ENCODE measurements at places on chromosomes 6 and 20.
A peak's percentile ranks its signal among the peaks of the same experiment; 100 is the strongest.

- DNase-seq = no peak
These were observed 149.9 kb upstream of the UST start for GRCh38 chr6:148596891-148597455.

DNA sequence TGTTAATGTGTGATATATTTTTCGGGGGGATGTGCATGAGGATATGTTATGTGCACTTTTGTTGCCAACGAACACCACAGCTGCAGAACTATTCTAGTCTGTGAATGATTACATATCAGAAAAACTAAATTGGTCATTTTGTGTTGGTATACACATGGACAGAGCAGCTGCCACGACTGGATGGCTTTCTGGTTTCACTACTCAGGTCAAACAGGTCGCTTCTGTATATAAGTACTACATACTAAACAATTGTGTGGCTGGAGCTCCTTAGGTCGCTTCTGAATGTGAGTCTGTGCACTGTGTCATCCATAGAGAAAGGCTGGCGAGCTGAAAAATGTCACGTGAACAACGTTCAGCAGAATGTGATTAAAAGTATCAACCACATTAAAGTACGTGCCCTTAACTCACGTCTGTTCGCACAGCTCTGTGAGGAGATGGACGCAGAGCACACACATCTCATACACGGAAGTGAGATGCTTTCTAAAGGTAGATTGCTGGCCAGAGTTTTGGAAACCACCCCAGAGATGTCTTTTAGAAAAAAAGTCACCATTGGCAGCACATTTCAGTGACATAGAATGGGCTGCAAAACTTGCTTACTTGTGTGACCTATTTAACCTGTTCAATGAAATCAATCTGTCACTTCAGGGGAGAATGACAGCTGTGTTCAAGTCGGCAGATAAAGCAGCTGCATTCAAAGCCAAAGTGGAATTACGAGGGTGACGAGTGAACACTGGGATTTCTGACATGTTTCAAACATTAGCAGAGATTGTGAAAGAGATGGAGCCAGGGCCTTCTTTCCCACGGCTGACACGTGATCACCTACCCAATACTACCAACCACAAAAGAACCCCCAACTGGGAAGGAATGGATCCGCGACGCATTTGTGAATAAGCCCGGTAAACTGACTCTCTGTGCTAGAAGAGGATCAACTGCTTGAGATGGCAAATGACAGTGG is 176.6 kb downstream of the PDE10A start:
- DNase-seq = no peak

GRCh38 chr6:135180542-135181332 is at the start of gene MYB:
Gene MYB (plus strand): TSS chr6:135181308. CDS start chr6:135181514, 206 bp downstream.
- DNase-seq = peak; percentile 66

DNA sequence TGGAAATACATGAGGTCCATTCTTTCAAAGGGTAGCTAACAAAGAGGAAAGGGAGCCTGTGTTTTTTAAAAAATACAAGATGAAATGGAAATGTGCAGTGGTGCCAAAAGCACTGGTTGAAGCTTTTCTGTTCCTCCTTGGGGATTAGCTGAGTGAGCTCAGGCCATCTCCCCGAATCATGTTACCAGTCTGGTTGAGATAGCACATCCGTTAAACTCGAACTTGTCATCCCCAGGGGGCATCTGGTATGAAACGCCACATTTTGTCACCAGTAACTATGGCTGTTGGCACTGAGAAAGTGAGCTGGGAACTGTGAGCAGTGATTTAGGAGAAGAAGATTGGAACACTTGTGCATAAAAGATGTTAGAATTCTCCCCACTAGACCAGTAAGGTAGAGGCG is 196.2 kb downstream of the SAMD5 start:
- no peak for DNase-seq

DNA sequence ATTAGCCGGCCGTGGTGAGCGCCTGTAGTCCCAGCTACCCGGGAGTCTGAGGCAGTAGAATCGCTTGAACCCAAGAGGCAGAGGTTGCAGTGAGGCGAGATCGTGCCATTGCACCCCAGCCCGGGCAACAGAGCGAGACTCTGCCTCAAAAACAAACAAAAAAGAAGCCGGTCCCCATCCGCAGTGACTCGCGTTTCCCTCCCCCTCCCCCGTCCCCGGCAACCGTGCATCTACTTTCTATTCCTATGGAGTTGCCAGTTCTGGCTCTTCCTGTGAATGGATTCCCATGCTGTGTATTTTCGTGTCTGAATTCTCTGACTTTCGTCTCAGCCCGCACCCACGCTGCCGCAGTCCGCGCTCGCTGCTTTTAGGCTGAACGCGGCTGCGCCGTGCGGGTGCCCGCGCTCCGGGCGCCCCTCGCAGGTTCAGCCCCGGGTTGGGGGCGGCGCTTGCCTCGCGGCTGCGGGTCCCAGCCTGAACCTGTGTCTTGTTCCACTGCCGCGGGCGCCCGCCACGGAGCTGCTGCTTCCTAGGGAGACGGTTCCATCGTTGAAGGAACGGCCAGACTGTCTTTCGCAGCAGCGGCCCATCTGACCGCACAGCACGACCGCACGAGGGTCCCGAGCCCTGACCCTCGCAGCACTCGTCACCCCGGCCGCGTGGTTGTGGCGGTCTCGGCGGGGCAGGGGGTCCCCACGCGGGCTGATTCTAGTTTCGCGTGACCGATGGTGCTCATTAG is 1.1 kb upstream of the MRGBP start:
- DNase-seq = no peak

DNA sequence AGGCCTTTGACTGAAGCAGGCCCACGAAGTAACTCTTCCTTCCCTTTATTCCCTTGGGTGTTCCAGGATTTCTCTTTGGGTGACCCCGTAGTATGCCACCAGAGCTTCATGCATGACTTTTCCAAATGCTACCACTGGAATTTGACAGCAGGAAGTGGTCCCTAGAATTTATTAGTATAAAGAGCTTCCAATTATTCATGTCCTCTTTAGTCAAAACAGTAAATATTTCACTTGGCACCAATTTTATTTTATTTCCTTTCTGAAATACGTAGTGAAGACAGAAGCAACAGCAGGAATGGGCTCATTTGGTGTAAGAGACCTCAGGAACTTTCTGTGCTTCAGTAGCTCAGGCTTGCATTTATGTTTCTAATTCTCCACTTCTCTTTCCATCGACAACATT is 151.3 kb downstream of the LCA5 start:
- no peak for DNase-seq

DNA sequence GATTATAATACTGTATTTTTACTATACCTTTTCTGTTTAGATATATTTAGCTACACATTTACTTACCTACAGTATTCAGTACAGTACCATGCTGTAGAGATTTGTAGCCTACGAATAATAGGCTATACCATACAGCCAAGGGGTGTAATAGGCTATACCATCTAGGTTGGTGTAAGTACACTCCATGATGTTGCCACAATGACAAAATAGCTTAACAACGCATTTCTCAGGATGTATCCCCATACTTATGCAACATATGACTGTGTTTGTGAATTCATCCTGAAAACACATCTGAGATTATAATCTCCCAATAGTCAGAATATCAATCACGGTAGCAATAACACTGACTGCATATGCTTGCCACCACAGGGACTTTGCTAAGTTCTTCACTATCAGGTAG is 20.7 kb downstream of the B4GALT5 start:
- DNase-seq = no peak

DNA sequence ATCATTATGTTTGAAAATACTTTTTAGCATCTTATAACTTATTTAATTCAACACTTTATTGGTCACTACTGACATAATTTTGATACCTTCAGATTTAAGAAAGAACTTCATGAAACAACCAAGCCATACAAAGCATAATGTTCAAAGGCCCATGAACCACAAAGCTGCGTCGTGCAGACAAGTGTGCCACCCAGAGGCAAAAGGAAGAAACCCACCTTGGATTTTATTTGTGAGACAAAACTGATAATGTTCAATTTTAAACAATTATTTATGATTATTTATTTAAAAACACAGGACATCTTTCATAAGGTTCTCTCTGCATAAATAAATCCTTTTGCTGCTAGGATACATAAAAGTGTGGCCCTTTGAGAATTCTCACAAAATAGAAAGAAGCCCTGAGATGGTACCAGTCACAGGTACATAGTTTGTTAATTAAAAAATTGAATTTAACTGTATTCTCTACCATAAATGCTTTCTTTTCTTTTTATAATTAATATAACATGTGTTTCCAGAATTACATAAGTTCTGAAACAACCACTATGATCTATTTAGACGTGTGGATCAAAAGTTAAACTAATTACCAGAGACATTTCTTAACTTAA is 143.7 kb downstream of the RALGAPA2 start:
- no peak for DNase-seq

- no peak for DNase-seq
These were observed 5.4 kb upstream of the DUSP22 start for GRCh38 chr6:286681-287488.

DNA sequence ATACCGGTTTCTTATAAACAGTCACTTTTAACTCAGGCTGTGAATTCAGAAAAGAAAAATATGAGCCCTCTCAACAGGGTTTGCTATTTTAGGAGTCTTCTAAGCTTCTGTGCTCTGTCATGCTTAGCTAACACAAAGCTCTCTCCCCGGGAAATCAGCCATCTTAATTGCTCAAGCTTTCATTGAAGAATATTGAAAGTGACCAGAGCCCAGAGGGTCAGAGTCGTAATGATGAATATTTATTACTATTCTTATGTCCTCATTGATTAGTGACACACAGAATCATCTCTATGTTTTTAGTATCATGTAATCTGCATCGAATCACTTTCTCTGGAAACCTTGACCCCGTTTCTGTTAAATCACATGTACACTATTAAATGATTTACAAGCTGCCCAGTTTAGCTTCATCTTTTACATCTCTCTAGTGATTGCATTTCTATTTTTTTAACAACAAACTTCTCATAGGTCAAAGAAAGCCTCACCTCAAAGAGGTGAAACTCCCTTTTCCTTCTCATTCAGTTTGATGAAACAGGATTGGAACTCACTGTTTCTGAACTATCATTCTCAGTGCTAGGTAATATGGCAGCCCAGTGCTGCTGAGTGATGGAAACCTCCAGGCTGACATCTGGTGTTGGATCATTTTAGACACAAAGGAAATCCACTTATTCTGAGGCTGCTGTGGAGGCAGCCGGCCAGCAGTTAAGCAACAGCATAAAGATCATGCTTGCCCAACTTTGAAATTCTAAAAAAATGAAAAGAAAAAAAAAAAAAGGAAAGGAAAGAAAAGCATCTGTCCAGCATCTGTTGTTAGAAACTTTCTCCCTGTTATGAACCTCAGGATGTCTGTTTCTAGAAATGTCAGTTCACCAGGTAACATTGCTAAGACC is 96.3 kb downstream of the RFPL4B start:
- DNase-seq = no peak

DNA sequence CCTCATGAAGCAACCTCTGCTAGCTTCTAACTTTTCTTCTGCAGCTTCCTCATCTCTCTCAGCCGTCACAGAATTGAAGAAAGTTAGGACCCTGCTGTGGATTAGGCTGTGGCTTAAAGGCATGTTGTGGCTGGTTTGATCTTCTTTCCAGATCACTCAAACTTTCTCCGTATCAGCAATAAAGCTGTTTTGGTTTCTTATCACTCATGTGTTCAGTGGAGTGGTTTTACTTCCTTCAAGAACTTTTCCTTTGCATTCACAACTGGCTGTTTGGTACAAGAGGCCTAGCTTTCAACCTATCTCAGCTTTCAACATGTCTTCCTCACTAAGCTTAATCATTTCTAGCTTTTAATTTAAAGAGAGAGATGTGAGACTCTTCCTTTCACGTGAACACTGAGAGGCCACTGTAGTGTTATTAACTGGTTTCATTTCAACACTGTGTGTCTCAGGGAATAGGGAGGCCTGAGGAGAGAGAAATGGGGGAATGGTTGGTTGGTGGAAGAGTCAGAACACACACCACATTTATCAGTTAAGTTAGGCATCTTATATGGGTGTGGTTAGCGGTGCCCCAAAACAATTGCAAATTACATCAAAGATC is 17.2 kb downstream of the ZSCAN23 start:
- DNase-seq = no peak

DNA sequence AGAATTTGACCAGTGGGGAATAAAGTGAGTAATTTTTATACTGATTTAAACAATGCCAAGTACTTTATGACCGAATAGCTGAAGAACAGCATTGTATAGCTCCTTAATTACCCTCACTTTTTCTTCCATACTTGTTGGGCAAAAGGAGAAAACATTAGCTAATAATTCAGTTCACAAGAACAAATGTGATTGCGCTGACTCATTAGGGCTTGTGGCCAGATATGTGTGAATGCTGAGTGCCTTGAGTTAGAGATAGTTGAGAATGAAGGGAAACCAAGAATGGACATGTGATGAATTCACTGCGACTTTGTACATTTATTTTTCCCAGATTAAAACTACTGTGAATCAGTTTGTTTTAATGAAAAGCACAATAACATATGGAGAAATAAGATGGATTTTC is 669.4 kb downstream of the TFAP2A start:
- no peak for DNase-seq

DNA sequence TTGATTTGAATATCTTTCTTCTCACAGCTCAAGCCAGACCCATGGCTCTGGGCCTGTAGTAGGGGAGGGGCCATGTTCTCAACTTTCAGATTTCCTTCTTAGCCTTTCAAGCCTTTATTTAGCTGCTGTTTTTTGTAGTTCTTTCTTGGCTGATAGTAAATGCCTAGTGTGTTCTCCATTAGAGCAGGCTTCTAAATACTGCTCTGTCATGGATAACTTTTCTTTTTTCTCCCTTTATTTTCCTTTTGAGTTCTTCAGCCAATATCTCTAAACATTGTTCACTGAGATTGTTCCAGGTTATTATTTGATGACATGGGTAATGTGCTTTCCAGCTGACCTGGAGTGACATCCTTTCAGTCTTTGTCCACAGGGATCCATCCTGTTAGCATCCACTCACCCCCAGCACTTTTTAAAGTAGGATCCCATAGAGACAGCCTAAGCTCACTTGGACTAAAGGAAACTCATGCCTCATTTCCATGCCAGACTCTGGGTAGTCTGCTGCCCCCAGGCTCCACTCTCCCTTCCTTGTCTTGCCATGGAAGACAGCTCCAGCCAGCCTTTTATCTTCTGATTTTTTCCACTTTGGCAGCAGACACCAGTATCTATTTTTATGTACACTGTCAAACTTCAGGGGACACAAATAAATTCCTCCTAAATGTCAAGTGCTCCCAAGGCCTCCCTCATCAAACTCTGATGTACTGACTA is 645.6 kb downstream of the RNF144B start:
- DNase-seq = no peak

Data from NCI-H1436 treated with DMSO at 0.1 percent for 48 hours (cell line).